ENCODE measurements at places on chromosomes 11 and 22. TPM values are rescaled to one million over a fixed set of nuclear protein-coding genes. Genes with fewer than 3 reads are reported as not detected.

- H3K27ac ChIP-seq: no peak overlapping the region
- H3K27me3 ChIP-seq: peaks cover 8% of the 10 kb centered on the region
Measured at GRCh38 chr11:70536051-70536877, 137.9 kb downstream of the CTTN start.

GRCh38 chr11:70466596-70466995 lies 68.3 kb downstream of the CTTN start:
- peaks cover 39% of the 10 kb centered on the region for H3K27me3 ChIP-seq
- no peaks in the 10 kb centered on the region for H3K36me3 ChIP-seq
- H3K4me1 ChIP-seq: peaks cover 2% of the 10 kb centered on the region

GRCh38 chr11:35927682-35928081 lies 16.2 kb upstream of the LDLRAD3 start:
- H3K4me3 ChIP-seq: no peak overlapping the region
- no peak overlapping the region for H3K27ac ChIP-seq
- no peaks in the 10 kb centered on the region for H3K4me1 ChIP-seq
- H3K36me3 ChIP-seq: no peaks in the 10 kb centered on the region
- DNase-seq: no peak

DNA sequence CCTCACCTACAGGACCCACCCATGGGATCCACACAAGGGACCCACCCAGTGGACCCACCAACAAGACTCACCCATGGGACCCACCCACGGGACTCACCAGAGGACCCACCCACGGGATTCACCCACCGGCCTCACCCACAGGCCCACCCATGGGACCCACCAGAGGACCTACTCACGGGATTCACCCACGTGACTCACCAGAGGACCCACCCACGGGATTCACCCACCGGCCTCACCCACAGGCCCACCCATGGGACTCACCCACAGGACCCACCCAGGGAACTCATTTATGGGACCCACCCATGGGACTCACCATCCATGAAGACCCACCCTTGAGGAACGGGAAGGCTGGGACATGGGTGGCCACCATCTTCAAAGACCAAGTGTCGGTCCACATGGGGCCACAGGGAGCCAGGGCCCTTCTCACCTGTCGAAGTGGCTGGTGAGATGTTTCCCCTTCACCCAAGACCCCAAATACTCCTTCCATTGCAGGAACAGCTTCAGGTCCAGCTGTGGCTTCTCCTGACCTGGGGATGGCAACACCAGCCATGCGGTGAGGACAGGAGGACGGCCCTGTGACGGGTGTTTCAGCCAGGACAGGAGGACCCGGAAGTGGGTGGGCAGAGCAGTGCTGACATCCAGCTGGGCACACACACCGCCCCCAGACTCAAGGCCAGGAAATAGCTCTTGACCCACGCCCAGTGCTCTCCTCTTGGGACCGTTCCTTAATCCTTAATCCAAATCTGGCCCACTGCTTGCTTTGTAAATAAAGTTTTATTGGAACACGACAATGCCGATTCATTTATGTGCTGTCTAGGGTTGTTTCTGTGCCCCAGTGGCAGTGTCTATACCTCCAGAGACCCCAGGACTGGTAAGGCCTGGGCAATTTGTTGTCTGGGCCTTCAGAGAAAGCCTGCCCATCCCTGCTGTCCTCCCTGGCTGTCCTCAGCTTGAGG lies 1005.1 kb downstream of the BRD1 start:
- no peaks in the 10 kb centered on the region for H3K36me3 ChIP-seq
- H3K27me3 ChIP-seq: peaks cover 17% of the 10 kb centered on the region
- H3K27ac ChIP-seq: no peak overlapping the region
- DNase-seq: no peak

DNA sequence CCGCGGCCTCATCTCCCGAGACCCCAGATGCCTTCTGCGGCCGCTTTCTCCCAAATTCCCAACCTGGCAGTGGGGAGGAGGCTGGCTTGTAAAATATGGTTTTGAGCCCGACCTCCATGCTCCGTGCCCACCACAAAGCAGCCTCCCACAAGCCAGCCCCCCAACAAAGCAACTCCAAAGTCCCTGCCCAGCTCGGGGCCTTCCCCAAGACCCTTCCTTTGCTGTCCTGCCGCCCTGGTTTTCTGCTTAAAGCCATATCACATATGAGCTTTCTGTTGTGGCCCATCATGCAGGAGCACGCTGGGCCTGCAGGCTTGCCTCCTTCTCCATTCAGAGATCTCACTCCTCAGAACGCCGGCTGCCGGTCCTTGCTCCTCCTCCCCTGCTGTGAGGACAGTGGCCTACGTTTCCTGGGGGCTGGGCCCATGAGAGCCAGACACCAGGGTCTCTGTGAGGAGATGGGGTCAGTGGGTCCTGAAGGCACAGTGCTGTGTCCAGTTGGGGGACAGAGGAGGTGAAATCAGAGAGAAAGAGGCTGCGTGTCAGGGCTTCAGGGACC lies 680.0 kb downstream of the BRD1 start:
- H3K4me3 ChIP-seq: no peak overlapping the region
- H3K27ac ChIP-seq: no peak overlapping the region
- H3K36me3 ChIP-seq: no peaks in the 10 kb centered on the region
- H3K4me1 ChIP-seq: no peaks in the 10 kb centered on the region
- H3K27me3 ChIP-seq: peaks cover 8% of the 10 kb centered on the region

DNA sequence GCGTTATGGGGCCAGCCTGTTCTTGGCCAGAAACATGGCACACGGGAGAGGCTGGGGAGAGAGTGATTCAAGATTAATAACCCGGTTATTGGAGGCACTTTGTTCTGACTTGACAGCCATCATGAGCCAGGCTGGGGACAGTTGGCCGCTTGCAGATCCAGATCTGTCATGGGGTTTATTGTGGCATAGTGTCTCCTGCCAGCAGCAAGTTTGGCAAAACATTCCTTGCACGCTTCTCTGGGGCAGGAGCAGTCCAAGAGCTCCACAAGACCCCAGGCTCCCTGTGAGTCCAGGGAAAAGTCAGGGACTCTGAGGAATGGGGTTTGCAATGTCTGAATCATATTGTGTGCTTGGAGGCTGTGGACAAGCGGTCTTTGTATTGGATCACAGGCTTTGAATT lies 270.4 kb downstream of the MIAT start:
- no peaks in the 10 kb centered on the region for H3K4me1 ChIP-seq
- H3K4me3 ChIP-seq: no peak overlapping the region
- no peak overlapping the region for H3K27ac ChIP-seq
- peaks cover 33% of the 10 kb centered on the region for H3K27me3 ChIP-seq
- H3K36me3 ChIP-seq: no peaks in the 10 kb centered on the region
- DNase-seq: no peak

MAJIN gene
- not detected for total RNA-seq

CD248 gene
- total RNA-seq: 0.10 TPM

Measured in natural killer cell treated with Interleukin-12 subunit alpha and Interleukin-12 subunit beta and Interleukin-15 and Interleukin-18, amount 100 ng/mL, for 72 hours (primary cell).